Kidney (tissue), 22 donors: ENCODE measurements at places on chromosomes 16 and 17.

DNA sequence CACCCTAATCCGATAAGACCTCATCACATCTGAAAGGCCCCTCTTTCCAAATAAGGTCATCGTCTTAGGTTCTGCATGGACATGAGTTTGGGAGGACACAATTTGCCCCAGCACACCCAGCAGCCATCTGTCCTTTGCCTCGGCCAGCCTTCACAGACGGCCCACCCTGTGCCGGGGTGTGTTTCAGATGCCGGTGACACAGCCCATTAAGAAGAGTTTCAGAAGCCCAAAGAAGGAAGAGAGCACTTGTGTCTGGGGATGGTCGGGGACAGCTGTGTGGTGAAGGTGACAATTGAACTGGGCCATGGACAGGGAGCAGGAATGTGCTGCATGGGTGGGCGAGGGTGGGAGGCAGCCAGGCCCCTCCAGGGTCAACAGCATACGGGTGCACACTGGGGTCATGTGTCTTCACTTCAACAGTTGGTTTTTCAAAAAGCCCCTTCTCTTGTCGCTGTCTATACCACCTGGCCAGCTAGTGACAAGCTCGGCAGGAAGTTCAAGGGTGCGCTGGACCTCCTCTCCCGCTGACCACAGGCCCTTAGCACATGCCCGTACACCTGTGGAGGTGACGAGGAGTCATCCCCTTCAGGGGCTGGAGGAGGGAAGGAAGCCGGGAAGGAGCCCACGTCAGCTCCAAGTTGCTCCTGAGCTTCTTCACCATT, 183.1 kb downstream of the C16orf95 start:
- DNase-seq: no peak
- no peak overlapping the region for H3K4me3 ChIP-seq
- H3K27ac ChIP-seq: no peak overlapping the region
- no peaks in the 10 kb centered on the region for H3K36me3 ChIP-seq
- H3K27me3 ChIP-seq: no peaks in the 10 kb centered on the region

DNA sequence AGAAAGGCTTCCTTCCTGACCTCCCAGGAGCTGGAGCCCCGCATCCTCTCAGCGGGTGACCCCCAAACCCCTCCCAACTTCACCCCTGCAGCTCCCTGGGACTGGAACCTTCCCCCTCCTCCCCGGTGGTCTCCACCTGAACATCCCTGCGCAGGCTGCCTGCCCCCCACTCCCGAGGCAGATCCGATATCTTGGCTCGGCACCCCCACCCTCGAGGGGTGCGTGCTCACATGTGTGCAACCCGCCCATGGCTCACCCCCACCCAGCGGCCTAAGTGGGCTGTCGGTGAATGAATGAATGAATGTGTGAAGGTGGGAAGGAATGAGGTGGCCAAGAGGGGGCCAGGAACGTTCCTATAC, 39.7 kb downstream of the SLC7A5 start:
- no peaks in the 10 kb centered on the region for H3K4me1 ChIP-seq
- H3K36me3 ChIP-seq: no peaks in the 10 kb centered on the region
- H3K27ac ChIP-seq: no peak overlapping the region
- no peak for DNase-seq
- H3K27me3 ChIP-seq: no peaks in the 10 kb centered on the region
- H3K4me3 ChIP-seq: no peak overlapping the region

GRCh38 chr16:13315642-13316427, 414.4 kb downstream of the SHISA9 start:
- no peaks in the 10 kb centered on the region for H3K27me3 ChIP-seq
- no peak overlapping the region for H3K4me3 ChIP-seq
- no peaks in the 10 kb centered on the region for H3K4me1 ChIP-seq
- no peaks in the 10 kb centered on the region for H3K36me3 ChIP-seq
- H3K27ac ChIP-seq: no peak overlapping the region

DNA sequence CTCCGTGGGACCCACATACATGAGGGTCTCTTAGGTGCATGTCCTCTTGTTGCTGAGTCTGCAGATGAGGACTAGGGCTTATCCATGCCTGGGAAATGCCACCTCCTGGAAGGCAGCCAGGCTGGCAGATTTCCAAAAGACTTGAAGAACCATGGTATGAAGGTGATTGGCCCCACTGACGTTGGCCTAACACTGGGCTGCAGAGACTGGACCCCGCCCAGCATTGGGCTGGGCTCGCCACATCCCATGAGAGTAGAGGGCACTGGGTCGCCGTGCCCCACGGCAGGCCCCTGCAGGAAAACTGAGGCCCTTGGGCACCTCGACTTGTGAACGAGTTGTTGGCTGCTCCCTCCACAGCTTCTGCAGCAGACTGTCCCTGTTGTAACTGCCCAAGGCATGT, 38.2 kb upstream of the IL21R start:
- no peaks in the 10 kb centered on the region for H3K27me3 ChIP-seq
- no peak overlapping the region for H3K4me3 ChIP-seq
- DNase-seq: no peak
- no peak overlapping the region for H3K27ac ChIP-seq
- H3K36me3 ChIP-seq: no peaks in the 10 kb centered on the region

DNA sequence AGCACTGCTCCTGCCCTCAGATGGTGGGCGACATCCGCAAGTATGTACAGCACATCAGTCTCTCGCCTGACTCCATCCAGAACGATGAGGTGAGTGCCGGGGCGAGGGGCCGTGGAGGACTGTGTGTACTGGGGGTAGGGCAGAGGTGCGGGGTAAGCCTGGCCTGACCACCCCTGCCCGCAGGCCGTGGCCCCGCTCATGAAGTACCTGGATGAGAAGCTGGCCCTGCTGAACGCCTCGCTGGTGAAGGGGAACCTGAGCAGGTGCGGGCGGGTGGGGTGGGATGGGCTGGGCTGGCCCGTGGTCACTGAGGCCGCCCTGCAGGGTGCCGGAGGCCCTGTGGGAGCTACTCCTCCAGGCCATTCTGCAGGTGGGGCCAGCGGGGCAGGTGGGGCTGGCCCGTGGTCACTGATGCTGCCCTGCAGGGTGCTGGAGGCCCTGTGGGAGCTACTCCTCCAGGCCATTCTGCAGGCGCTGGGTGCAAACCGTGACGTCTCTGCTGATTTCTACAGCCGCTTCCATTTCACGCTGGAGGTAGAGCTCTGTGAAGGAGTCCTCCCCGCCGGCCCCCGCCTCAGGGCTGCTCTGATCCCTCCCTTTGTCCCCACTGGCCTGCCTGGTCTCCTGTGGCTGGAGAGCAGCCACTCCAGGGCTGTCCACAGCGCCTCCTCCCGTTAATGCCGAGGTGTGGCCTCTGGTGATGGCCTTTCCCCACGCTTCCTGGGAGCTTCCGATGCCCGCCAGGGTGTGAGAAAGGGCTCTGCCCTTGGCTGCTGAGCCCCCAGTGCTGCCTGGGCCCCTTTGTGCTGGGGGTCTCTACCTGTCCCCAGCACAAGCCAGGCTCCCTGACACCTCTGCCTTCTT, 5.0 kb downstream of the TSR3 start:
- DNase-seq: no peak
- no peak overlapping the region for H3K4me3 ChIP-seq
- H3K36me3 ChIP-seq: peaks cover 2% of the 10 kb centered on the region
- H3K27me3 ChIP-seq: no peaks in the 10 kb centered on the region

GRCh38 chr16:22705799-22706198, 108.2 kb upstream of the HS3ST2 start:
- H3K36me3 ChIP-seq: no peaks in the 10 kb centered on the region
- no peak overlapping the region for H3K4me3 ChIP-seq
- H3K27ac ChIP-seq: no peak overlapping the region
- no peaks in the 10 kb centered on the region for H3K4me1 ChIP-seq
- no peaks in the 10 kb centered on the region for H3K27me3 ChIP-seq

DNA sequence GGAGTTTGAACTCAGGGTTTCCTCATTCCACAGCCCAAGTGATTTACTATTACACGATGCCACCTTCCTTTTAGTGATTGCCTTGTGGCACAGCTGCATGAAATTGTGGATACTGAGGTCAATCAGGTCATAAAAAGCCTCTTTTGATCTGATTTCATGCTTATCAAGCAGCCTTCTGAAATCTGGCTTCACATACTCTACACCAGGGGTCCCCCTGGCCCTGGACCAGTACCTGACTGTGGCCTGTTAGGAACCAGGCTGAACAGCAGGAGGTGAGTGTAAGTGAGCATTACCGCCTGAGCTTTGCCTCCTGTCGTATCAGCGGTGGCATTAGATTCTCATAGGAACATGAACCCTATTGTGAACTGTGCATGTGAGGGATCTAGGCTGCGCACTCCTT, 13.8 kb downstream of the SLFN5 start:
- no peak overlapping the region for H3K4me3 ChIP-seq
- no peak overlapping the region for H3K27ac ChIP-seq
- H3K4me1 ChIP-seq: no peaks in the 10 kb centered on the region
- peaks cover 3% of the 10 kb centered on the region for H3K36me3 ChIP-seq
- no peaks in the 10 kb centered on the region for H3K27me3 ChIP-seq

GRCh38 chr16:84324434-84325262, 30.0 kb downstream of the WFDC1 start:
- H3K27ac ChIP-seq: no peak overlapping the region
- no peak overlapping the region for H3K4me3 ChIP-seq
- H3K36me3 ChIP-seq: no peaks in the 10 kb centered on the region
- DNase-seq: no peak
- H3K4me1 ChIP-seq: no peaks in the 10 kb centered on the region

- no peak overlapping the region for H3K27ac ChIP-seq
- no peak overlapping the region for H3K4me3 ChIP-seq
- H3K36me3 ChIP-seq: no peaks in the 10 kb centered on the region
- no peak for DNase-seq
- no peaks in the 10 kb centered on the region for H3K27me3 ChIP-seq
These were observed 41.4 kb downstream of the MRTFB start for GRCh38 chr16:14112539-14112856.

DNA sequence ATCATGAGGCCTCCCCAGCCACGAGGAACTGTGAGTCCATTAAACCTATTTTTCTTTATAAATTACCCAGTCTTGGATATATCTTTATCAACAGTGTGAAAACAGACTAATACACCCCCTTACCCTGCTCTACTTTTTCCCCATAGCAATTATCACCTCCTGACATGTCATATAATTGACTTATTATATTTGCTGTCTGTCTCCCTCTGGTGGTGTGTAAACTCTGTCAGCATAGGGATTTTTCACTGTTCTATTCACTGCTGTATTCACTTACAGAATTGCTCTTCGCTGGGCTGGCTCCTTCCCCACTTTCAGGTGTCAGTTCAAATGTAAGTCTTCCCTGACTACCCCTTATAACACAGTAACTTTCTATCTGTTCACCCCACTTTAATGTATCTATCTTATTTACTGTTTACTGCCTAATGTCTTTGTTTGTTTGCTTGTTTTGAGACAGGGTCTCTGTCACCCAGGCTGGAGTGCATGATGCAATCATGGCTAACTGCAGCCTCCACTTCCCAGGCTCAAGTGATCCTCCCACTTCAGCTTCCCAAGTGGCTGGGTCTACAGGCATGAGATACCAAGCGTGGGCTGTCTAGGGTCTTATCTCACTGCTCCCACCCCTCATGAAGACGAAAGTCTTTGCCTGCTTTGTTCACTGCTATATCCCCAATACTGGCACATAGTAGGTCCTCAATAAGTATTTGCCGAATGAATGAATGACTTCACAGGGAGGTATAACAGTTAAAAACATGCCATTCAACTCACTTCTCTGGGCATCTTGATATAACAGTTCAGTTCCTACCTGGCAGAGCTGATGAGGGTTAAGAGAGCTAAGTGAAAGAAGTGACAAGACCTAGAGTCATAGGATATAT, 52.4 kb upstream of the CDH3 start:
- no peak overlapping the region for H3K27ac ChIP-seq
- no peaks in the 10 kb centered on the region for H3K4me1 ChIP-seq
- H3K27me3 ChIP-seq: no peaks in the 10 kb centered on the region
- no peaks in the 10 kb centered on the region for H3K36me3 ChIP-seq
- no peak for DNase-seq

- no peaks in the 10 kb centered on the region for H3K4me1 ChIP-seq
- H3K27me3 ChIP-seq: no peaks in the 10 kb centered on the region
- no peak overlapping the region for H3K4me3 ChIP-seq
- no peak for DNase-seq
These were observed 6.0 kb upstream of the GRIN2C start for GRCh38 chr17:74865504-74866197.

GRCh38 chr17:60164697-60165096, 14.9 kb downstream of the CA4 start:
- H3K27ac ChIP-seq: no peak overlapping the region
- peaks cover 19% of the 10 kb centered on the region for H3K4me1 ChIP-seq
- H3K4me3 ChIP-seq: no peak overlapping the region
- no peak for DNase-seq
- H3K27me3 ChIP-seq: no peaks in the 10 kb centered on the region

DNA sequence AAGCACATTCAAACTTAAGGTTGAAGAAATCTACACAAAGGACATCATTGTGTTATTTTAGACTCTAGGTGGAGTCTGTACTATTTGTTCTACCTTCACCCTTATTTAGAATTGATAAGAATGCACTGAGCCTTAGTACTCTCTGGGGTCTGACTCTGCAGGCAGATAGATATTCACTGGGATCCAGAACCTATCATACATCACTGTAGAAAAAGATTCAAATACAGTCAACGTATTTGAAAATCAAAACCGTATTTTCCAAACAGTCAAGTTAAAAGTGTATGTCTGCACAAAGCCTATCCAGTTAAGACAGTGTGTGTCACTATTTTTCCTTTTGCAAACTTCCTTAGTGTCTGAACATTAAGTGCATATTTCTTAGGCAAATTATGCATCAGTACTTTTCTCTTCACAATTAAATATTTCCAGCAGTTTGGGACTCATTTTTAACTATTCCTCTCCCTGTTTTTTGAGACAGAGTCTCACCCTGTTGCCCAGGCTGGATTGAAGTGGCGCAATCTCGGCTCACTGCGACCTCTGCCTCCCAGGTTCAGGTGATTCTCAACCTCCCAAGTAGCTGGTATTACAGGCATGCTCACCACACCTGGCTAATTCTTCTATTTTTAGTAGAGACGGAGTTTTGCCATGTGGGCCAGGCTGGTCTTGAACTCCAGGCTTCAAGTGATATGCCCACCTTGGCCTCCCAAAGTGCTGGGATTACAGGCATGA, 22.3 kb downstream of the MOSMO start:
- peaks cover 2% of the 10 kb centered on the region for H3K36me3 ChIP-seq
- H3K27ac ChIP-seq: no peak overlapping the region
- no peak overlapping the region for H3K4me3 ChIP-seq
- H3K27me3 ChIP-seq: no peaks in the 10 kb centered on the region
- H3K4me1 ChIP-seq: no peaks in the 10 kb centered on the region

- H3K4me3 ChIP-seq: no peak overlapping the region
- no peaks in the 10 kb centered on the region for H3K4me1 ChIP-seq
- no peak overlapping the region for H3K27ac ChIP-seq
- no peaks in the 10 kb centered on the region for H3K36me3 ChIP-seq
- no peaks in the 10 kb centered on the region for H3K27me3 ChIP-seq
These were observed 21.8 kb downstream of the LYRM9 start for GRCh38 chr17:27871407-27871806.
